Hematopoietic multipotent progenitor cell treated with erythropoietin and hydrocortisone succinate and interleukin-3 and kit ligand, for 6 days (in vitro differentiated cells): ENCODE measurements at places on chromosomes 1 and 21.
A peak's percentile ranks its signal among the peaks of the same experiment; 100 is the strongest.

DNA sequence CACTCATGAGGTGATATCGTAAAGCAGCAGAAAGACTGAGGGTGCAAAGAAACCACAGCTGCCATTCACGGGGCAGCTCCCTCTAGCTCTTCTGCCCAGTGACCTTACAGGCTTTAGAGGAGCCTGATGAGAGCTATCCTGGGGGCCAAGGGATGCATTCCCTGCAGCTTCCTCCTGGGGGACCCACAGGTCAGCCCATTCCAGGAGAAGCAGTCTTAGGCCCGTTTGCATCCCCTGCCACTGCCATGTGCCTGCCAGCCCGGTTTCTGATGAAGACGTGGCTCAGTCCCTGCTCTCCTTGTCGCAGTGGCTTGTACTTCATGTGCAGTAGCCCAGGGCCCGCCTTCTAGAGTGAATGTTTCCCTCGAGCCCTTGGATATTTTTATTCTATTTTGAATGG, 22.8 kb downstream of the ATP5PO start:
- DNase-seq: no peak

DNA sequence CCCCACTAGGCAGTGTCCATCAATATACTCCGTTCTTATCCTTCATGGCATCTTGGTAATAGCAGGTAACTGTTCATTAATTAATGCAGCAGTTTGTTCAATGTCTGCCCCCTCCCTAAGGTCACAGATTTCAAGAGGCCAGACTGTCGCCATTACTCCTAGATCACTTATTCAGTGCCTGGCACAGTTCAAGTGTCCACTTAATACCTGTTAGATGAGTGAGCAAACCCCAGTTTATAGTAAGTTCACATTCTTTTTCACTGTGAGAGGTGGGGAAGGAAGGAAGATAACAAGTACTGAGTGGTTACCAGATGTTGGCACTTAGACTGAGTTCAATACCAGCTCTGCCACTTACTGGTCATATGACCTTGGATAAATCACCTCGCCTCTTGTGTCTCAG, 36.4 kb downstream of the OPRD1 start:
- DNase-seq: no peak

DNA sequence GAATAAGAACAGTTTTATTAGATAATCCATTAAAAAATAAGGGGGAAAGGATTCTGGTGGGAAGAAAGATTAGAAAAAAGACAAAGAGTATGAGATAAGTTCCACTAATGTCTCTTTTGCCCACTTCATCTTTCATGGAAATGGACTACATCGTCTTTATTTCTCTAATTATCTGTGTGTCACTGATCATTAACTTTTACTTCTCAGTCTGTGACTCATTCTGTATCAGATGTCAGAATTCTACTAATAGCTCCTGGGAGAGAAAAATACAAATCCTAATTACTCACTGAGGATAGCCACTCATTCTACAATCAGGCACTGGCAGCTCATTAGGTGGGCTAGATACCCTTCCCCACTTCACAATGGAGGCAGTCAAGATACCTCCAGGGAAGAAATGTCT, 41.7 kb downstream of the ILDR2 start:
- DNase-seq: no peak

DNA sequence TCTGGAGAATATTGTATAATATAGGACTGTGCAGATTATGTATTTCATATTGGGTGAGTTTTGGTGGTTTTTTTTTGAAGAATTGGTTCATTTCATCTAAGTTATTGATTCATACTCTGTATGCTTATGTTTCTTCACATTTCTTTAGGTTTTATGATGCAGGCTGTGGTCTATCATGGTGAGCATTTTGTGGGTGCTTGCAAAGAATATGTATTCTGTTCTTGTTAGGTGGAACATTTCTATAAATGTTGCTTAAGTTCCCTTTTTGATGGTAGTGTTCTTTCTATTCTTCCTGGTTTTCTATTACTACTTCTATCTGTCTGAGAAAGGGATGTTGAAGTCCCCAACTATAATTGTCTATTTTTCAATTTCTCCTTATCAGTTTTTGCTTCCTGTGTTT, 42.6 kb downstream of the PKN2 start:
- peak; percentile 27 for DNase-seq

GRCh38 chr21:21664871-21665270, 666.7 kb downstream of the NCAM2 start:
- no peak for DNase-seq

GRCh38 chr1:24141311-24141997, 1.5 kb downstream of the IL22RA1 start:
- no peak for DNase-seq

- DNase-seq: no peak
Observed at GRCh38 chr1:226627050-226627755, 78.6 kb downstream of the STUM start.

GRCh38 chr1:100352267-100353070, at the start of gene CDC14A:
CDC14A (plus strand) TSS chr1:100352506; CDS start chr1:100352955, 449 bp downstream.
- peak; percentile 97 for DNase-seq

- DNase-seq: peak; percentile 81
Observed at GRCh38 chr1:206555473-206555935, 48.2 kb downstream of the RASSF5 start.

DNA sequence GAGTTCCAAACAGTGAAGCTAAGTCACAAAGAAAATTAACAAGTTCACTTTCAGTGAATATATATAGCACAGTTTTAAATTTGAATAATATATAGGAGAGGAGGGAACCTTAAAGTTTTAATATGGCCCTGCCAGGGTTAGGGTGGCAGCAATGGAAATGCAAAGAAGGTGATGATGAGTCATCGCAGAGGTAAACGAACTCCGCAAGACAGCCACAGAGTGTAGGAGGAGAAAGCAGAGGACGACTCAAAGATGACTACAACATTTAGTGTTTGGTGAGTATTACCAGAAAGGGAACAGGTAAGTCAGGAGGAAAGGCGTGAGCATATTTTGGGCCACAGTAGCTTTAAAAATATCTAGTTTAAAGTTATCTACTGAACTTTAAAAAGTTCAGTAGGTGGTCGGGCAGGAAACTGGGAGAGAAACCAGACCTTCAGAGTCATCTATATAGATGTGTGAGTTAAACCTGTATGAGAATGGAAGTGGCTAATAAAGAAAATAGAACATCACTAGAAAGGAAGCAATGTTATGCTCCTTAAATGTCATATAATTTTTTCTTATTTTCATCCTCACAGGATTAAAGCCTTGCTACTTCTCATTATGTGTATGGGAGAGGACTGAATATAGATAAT, 75.7 kb downstream of the UCHL5 start:
- DNase-seq: no peak

DNA sequence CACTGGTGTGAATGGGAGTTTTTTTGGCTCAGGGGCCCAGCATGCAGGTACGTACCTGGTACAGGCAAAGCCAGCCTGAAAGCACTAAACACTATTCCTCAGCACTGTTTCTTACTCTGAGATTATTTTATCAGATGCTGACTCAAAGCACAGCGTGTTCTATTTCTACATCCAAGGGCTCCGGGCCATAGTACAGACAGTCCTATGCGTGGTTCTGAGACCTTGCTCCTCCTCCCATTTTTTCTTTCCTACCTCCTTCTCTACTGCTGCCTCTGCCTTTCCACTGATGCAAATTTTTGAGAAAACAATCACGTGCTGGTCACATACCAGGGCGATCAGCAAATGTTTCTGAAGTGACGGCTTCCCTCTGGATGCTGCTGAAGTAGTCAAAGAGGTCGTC, 36.3 kb downstream of the PDPN start:
- DNase-seq: no peak

- no peak for DNase-seq
Observed at GRCh38 chr1:81379430-81379829, 421.3 kb upstream of the ADGRL2 start.

- no peak for DNase-seq
Observed at GRCh38 chr1:95282518-95282895, 48.5 kb downstream of the RWDD3 start.

- no peak for DNase-seq
Observed at GRCh38 chr1:8028571-8028910, 2.4 kb upstream of the ERRFI1 start.

DNA sequence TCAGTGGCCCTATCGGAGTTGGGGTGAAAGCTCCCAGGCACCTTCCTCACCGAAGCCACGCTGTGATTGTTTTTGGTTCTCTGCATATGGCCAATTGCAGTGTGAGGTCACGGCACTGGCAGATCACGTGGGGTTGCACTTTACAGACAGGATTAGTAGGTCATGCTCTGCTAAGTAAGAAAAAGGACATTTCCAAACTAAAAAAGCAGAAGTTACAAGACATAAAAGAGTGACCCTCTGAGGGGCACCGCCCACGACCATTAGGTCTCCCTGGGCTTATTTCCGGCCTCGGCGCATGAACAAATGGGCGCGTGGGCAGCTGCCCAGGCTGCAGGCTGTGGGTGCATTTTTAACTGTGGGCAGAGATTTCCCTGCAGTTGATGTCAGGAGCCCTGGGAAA, 2.0 kb downstream of the CAPN9 start:
- no peak for DNase-seq

DNA sequence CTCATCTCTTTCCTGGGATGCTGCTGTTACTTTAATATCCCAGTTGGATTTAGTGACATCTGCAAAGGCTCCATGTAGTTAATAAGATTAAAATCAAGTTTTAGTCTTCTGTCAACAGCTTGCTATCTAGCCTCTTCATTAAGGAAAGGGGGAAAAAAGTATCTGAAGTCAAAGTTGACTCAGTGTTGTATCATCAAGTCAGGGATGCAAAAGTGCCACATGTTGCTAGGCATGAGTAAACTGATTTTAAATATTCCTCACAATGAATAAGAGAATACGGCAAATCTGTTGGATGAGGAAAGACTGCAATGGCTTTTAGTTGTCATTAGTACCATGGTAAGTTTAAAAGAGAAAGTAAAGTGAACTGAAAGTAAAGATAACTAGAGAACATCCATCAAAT, 383.2 kb upstream of the ZRANB2 start:
- DNase-seq: no peak

DNA sequence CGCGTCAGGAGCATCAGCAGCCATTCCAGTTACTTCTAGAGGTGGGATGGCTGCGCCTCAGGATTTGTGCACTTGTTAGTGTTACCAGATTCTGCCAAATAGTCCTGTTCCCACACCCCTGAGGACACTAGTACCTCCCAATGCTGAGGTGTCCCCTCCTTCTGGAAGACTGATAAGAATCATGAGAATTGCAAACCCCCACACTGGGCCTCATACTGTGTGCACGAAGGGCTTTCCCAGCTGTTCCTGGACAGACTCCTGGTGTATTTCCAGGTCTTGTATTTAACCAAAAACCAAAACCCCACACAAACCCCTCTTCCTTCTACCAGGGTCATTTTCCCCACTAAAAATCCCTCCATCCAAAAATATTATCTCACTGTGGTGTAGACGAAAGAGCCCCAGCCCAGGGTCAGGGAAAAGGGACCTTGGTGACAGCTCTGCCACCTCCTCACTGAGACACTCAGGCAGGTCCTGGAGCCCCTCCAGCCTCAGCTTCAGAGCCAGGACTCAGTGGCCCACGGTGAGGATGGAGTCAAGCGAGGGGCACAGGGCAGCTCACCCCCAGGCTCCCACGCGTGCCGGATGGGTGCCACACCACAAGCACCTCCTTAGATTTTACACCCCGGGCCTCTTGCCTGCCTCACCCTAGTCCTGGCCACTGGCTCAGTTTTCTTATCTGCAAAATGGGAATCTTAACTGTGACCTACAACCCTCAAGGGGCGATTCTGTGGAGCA, 131.4 kb upstream of the RUNX3 start:
- DNase-seq: no peak

DNA sequence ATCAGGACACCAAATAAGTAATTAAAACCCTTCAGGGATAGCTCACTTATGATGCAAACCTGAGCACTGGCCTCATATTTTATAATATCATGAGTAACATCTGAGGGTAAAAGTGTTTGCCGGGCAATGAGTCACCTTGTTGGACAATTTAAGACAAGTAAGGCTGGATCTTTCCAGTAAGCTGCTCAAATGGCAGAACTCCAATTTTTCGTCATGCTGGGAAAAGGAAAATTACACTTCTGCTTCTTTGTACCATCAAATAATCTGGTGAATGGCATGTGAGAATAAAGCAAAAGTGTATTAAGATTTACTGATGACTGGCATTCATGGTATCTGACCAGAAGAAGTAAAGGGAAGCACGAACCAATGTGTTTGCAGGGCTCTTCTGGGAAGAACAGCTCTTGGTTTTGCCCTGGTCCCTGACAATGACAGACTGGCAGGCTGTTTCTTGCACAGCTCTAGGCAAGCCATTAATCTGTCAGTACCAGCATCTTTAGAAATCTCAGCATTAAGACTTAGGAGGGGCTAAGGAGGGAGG, 392.2 kb downstream of the VAV3 start:
- DNase-seq: no peak

GRCh38 chr1:4422504-4423289, 231.7 kb upstream of the AJAP1 start:
- DNase-seq: no peak

DNA sequence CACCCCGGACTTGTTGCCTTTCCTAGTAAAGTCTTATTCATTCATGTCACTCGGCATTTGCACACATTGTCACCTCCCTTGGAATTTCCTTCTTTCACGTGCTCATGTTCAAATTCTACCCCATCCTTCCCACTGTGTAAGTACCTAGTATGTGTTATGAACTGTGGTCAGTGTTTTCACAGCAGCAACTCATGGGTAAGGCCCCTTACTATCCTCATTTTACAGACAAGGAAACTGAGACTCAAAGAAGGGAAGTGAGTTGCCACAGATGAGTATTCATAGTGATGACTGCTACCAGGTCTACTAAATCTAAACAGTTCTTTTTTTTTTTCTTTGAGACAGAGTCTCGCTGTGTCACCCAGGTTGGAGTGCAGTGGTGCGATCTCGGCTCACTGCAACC, 10.5 kb downstream of the CITED4 start:
- DNase-seq: no peak

DNA sequence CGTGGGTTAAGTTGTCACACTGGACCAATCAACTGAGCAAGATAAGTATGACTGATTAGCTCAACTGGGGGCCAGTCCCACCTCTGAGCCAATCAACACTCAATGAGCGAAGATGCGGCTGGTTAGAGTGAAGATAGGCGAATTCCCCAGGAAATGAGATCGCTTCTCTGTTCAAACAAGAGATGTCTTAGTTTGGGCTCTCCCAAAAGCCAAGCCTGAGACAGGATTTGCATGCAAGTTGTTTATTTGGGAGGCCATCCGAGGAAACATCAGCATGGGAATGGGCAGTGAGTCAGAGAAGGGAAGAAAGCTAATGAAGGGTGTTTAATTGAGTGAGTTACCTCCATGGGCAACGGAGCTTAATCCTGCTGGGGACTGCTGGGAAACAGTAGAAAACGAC, 4.9 kb upstream of the GJB5 start:
- DNase-seq: no peak

- no peak for DNase-seq
Observed at GRCh38 chr1:66542314-66542713, 8.4 kb downstream of the SGIP1 start.

- peak; percentile 44 for DNase-seq
Observed at GRCh38 chr1:45608175-45609156, 15.4 kb downstream of the CCDC17 start.
